Stimulated activated CD4-positive, alpha-beta T cell treated with anti-CD3 and anti-CD28 coated beads, Interleukin-1b, Interleukin-23, amount 100 ng/mL, for 24 hours (primary cell): ENCODE measurements at places on chromosomes 12 and 14.

GRCh38 chr14:80383223-80383622 lies 171.9 kb upstream of the DIO2 start:
- DNase-seq = no peak

DNA sequence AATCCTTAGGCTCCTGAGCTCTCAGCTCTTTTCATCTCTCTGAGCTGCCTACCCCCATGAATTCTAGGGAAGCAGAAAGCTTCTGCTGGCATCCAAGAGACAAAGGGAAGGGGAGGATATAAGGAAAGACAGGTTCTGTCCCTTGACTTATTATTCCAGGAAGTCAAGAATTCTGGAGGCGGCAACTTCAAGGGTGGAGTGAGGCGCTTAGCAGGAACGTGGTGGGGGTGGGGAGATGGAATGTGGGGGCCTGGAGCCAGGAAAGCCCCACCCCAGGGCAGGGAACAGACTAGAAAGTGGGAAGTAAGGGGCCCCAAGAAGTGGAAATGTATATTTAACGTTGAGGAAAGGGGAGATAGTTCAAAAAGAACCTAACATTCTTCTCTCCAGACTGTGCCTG lies 1.4 kb downstream of the CALCOCO1 start:
- no peak for DNase-seq

- DNase-seq = no peak
These were observed 162.9 kb upstream of the PRMT8 start for GRCh38 chr12:3328081-3328480.

DNA sequence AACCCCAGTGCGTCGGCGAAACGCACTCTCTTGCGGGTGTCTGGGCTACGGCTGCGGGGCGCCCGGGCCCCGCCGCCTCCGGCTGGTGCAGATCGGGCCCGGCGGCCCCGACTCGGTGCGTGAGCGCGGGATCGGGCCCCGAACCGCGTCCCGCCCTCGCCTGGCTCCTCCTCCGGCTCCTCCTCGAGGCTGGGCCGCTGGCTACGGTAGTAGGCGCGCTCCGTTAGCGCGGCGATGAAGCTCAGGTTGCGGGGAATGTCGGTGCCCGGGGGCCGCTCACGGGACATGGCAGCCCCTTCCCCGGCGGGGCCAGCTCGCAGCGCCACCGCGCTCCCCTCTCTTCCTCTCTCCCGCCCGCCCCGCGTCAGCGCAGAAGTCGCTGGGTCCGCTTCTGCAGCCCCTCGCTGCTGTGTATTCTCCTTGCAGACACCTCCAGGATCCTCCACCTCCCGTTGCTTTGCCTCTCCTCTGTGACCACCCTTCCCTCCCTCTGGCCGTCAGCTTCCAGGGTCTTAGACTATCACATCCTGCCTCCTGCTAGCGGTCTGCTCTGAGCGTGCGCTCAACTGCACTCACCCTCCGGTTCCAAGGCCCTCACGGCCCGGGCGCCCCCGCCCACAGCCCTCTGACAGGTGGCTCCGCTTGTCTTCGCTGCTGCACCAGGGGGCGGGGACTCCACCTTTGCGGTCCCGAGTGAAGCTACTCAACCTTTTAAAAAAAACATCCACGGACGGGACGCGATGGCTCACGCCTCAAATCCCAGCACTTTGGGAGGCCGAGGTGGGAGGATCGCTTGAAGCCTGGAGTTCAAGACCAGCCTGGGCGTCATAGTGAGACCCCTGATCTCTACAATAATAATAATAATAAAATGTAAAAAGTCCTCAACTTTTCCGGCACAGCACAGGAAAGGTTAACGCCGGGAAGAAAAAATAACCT lies at the start of gene PPP1R3E:
Gene PPP1R3E, minus strand, starts transcription at position 570 of the 936 bp plus-strand sequence. Its CDS starts 283 bp downstream, at position 287.
- peak; percentile 90 for DNase-seq

- DNase-seq = no peak
These were observed 9.0 kb downstream of the RPS6KL1 start for GRCh38 chr14:74913986-74914573.

GRCh38 chr12:81809829-81810595 lies 50.9 kb upstream of the PPFIA2 start:
- DNase-seq = no peak

GRCh38 chr12:116325336-116325664 lies 47.8 kb upstream of the MED13L start:
- DNase-seq = no peak

- no peak for DNase-seq
These were observed 11.9 kb downstream of the TMTC3 start for GRCh38 chr12:88153959-88154358.
